Nucleus accumbens (tissue), 56 donors: ENCODE measurements at places on chromosomes 1 and 21.

DNA sequence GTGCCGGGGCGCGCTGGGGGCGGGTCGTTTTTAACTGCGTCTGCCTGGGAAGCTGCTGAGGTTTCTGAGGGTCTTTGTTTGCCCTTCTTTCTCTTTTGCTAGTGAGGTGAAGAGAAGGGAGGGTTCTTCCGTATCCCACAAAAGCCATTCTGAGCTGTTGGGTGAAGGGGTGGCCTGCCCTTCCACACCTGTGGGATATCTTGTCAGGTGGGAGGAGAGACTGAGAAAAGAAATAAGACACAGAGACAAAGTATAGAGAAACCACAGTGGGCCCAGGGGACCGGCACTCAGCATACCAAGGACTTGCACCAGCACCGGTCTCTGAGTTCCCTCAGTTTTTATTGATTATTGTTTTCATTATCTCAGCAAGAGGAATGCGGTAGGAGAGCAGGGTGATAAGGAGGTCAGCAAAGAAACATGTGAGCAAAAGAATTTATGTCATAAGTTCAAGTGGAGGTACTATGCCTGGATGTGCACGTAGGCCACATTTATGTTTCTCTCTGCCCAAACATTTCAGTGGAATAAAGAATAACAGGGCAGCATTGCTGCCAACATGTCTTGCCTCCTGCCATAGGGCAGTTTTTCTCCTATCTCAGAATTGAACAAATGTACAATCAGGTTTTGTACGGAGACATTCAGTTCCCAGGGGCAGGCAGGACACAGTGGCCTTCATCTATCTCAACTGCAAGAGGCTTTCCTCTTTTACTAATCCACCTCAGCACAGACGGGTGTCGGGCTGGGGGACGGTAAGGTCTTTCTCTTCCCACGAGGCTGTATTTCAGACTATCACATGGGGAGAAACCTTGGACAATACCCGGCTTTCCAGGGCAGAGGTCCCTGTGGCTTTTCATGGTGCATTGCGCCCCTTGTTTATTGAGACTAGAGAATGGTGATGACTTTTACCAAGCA lies 972 bp downstream of the PGBD2 start:
- no peak for DNase-seq

DNA sequence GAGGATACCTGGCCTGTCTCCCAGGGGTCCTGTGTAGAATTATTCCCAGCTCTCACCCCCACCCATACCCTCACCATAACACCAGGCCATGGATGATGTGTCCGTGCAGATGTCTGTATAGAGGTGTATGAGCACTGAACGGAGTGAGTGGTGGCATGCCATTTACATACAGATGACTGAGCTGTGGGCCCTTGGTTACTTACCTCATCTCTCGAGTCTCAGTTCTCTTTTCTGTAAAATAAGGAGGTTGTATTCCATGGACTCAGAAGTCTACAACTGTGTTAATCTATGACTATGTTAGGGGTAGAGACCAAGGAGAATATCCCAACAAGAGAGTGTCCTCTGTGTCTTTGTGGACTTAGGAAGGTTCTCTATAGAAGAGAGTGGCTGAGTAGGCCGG lies 65.6 kb upstream of the CD1D start:
- DNase-seq = no peak

DNA sequence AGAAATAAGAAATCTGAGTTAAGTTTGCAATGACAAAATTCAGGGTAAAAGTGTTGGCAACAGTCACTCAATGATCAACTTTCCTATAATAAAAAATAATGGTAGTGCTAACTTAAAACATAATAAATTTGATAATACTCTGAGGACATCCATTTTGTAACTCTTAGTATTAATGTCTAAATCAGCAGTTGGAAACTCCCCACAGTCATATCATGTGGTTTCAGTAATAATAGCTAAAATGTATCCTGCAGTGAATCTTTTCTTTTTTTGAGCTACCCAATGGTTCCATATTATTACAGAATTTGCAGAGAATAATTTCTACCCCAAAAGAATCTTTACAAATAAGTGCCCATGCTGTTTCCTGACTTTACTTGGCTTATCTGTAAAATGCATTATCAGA lies 286.7 kb downstream of the PTPRC start:
- no peak for DNase-seq

- DNase-seq = no peak
These were observed 31.0 kb downstream of the ARID1A start for GRCh38 chr1:26726784-26727183.

GRCh38 chr1:81799939-81800694 lies 617 bp upstream of the ADGRL2 start:
- DNase-seq = no peak

GRCh38 chr1:117633423-117633822 lies 27.6 kb downstream of the TENT5C start:
- DNase-seq = no peak

GRCh38 chr1:66439031-66439740 lies 94.8 kb upstream of the SGIP1 start:
- DNase-seq = no peak

GRCh38 chr1:234559902-234560676 lies 49.9 kb downstream of the IRF2BP2 start:
- no peak for DNase-seq

- DNase-seq = no peak
These were observed 8.0 kb downstream of the MECR start for GRCh38 chr1:29222686-29223085.

- no peak for DNase-seq
These were observed 141.0 kb downstream of the SDCCAG8 start for GRCh38 chr1:243396876-243397275.

- DNase-seq = peak; percentile 72
These were observed 117.0 kb upstream of the VAV3 start for GRCh38 chr1:108082001-108082400.

DNA sequence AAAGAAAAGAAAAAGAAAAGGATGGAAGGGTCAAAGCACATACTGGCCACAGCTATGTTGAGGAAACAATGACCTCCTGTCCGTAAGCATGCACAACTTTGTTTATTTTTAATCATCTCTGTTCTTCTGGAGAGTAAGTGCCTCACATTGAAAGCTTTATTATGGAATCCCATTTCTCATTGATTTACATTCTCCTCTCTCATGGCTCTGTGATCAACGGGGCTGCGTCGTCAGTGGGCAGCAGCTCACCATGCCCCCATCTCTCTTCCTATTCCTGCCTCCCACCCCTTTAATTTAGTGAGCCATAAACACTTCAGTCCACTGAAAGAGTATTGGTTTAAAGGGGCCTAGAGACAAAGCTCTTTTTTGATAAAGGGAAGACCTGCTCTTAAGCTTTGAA lies 98.9 kb downstream of the KAZN start:
- DNase-seq = no peak

DNA sequence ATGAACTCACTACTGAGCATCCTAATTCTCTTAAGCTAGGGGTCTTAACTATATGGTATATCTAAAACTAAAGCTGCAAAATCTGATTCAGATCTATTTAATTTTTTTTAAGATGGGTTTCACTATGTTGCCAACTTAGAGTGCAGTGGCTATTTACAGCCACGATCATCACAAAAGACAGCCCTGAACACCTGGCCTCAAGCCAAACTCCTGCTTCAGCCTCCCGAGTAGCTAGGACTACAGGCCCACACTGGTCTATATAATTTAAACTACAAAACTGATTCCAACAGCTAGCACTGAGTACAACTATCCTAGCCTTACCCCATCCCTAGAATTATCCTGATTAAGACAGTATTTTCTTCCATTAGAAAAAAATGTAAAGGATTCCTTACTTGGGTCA lies 37.1 kb downstream of the EIF4G3 start:
- DNase-seq = no peak

GRCh38 chr1:173420330-173420806 lies 56.8 kb upstream of the PRDX6 start:
- DNase-seq = peak; percentile 16

DNA sequence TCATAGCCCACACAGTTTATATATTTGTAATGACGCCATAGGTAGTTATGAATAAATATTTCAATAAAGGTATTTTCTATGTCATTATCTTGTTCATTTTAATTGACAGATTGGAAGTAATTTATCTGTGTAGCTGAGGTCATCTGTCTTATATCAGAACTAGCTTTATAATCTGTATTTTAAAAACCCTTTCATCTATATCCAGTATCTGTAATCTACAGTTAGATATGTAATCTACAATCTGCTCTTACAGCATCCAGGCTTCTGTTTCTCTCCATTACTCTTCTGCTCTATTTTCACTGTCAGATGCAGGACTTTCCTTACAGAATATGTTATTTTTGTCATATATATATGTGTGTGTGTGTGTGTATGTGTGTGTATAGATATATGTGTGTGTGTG lies 137.6 kb downstream of the LBR start:
- DNase-seq = no peak

DNA sequence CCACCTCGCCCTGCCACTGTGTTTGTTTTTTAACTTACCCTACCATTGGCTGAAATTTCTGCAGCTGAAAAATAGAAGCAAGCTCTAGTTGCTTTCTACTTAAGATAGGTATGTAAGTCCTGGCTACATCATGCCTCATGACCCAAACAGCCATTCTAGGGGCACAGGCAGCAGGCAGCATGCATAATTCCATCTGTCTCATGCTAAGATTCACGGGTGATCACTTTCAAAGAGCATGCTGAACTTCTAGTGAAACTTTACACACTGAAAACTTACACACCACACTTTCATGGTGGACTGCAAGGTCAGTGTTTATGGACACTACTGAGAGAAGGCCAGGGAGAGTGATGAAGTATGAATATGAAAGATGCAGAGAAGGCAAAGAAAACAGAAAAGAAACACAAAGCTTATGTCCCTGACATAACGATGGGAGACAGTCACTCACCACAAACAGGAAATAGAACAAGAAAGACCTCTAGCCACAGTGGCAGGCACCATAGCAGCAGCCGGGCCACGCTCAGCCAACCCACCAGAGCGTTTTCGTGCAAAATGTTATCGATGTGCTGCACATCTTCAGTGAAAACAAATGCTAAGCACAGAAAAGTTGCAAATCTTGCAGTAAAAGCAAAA lies 102.3 kb upstream of the TIAM1 start:
- DNase-seq = no peak

- no peak for DNase-seq
These were observed 206.8 kb downstream of the ZNF326 start for GRCh38 chr1:90201467-90202358.
